ENCODE measurements at places on chromosomes 13 and 19.

GRCh38 chr19:32265995-32266394, 79.4 kb upstream of the ZNF507 start:
- DNase-seq: no peak

DNA sequence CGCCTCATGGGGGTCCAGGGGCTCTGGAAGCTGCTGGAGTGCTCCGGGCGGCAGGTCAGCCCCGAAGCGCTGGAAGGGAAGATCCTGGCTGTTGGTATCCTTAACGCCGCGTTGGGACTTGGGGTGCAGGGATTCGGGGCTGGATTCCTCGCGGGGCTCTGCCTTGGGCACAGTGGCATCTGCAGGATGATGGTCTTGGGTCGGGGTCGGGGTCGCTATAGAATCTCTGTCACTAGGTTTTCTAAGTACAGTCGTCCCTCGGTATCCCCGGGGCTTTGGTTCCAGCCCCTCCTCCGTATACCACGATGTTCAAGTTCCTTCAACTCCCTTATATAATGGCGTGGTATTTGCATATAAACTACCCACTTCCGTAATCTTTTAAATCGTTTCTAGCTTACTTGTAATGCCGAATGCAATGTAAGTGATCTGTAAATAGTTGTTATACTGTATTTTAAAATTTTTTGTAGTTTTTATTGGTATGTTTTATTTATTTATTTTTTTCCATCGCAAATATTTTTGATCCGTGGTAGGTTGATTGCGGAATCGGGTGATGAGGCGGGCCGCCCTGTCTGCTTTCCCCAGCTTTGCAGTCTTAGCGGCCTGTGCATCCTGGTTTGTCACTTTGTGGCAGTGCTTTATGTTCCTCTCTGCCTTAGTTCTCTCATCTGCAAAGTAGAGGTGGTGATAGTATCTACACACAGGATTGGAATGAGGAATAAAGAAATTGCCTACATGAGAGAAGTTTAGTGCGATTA, 606 bp downstream of the ERCC5 start:
- no peak for DNase-seq

DNA sequence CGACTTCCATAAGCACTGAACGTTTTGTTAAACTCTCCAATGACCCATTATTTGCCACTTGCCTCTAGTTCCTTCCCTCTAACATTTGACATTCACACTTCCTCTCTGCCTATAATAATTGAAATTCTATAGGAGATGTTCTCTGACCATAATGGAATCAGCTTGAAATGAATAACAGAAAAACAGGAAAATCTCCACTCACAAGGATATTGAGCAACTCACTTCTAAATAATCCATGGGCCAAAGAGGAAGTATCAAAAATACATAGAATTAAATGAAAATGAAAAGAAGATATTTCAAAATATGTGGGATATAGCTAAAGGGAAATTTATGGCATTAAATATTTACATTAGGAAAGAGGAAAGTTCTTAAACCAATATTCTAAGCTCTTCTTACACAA, 3.4 kb upstream of the FCGBP start:
- no peak for DNase-seq

DNA sequence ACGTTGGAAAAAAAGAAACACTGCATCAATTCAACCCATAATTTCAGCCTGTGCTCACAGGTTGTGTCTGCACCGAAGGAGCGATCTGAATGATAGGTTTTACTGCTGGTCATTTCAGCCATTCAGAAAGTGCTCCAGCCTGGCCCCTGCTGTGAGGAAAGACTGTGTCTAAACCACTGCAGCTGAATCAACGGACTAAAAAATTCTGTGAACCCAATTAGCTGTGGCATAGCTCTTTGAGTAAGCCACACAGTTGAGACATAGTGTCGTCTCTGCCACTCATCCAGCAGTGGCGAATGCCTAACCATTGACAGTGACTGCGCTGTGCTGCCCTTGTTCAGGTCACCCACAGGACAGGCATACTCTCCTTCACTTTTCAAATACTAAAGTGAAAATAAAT, 179.8 kb downstream of the COG6 start:
- DNase-seq: no peak

DNA sequence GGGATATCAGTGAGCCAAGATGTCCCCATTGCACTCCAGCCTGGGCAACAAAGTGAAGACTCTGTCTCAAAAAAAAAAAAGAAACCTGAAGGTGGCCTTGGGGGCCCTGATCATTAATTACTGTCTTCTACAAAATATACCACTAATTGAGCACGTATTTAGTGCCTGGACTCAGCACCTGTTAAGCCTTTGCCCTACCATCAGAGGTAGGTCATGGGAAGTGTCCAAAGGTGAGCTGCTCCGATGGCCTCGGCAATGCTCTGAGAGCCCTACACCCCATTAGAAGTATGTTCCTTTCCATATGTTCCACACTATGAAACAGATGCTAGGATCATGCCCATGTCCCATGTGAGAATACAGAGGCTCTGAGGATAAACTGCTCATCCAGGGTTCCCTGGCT, 20.9 kb downstream of the NOSIP start:
- DNase-seq: no peak
